ENCODE measurements at places on chromosomes 3 and 15.

DNA sequence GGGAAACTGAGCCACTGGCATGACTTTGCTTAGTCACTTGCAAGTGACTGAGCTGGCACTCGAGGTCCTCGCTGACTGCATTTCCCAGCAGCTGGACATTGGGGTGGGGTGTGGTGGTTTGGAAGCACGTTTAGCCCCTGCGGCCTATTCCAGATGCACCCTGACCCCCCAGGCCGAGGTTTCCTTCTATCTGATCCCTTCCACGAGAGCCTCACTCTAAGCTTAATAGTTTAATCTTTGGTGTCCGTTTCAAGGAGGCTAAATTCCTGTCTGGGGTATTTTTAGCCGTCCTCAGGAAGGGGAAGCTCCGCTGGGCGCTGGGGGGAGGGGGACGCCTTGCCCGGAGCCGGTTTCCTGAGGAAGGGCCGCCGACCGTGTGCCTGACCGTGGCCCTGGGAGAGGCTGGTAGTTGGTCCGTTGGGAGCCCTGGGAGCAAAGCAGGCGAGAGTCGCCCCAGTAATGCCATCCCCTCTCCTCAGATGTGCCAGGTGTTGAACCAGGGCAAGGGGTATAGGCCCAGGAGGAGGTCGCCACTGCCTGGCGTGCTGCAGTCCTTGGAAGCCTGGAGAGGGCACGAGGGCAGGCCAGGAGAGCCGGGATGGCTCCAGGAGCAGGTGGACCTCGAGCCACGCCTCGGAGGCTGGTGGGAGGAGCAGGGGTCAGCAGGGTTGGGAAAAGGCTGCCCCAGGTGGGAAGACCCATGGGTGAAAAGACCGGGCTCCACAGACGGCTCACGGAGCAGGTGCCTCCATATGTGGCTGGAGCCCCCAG is 37.2 kb downstream of the IDH2 start:
- DNase-seq, result no peak

DNA sequence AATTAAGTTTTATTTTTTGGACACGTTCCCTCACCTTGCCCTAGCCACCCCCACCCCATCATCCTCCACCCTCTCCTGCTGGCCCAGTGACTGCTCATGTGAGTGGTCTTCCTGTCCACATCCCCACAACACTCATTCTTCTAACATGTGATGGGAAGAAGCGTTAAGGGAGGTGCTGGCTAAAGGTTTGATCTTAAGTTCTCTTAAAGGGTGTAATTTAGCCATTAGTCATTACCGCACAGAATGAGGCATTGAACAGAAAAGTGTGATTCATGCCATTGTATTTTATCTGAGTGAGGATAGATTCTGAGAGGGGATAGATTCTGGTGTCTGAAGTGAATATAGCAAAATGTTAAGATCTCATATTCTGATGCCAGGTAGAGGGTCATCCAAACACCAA is 272.9 kb upstream of the TPM1 start:
- no peak for DNase-seq

- DNase-seq, result no peak
These were observed 202.8 kb upstream of the BCL6 start for GRCh38 chr3:187947927-187948682.

- DNase-seq, result peak; percentile 58
These were observed 951 bp downstream of the FNDC3B start for GRCh38 chr3:172040078-172040980.

Data from LoVo (cell line).